Stimulated activated CD4-positive, alpha-beta T cell treated with anti-CD3 and anti-CD28 coated beads, Interleukin-15, amount 100 ng/mL, for 24 hours (primary cell): ENCODE measurements at places on chromosomes 6 and 20.

DNA sequence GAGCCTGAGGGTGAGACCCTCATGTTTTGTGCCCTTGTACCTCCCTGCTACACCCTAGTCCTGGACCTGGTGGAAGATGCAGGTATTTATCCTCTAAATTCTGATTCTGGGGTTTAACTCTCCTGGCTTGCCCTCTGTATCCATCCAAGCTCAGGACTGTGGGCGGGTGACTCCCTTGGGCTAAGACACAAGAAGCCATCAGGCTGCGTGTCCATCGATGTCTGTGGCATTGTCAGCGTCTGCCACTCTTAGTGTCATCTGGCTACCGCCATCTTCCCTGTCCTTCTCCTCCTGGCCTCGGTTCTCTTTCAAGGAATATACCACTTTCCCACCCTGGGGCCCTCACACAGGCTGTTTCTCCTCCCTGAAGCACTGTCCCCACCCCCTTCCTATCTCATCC, 28.9 kb upstream of the BLCAP start:
- DNase-seq: no peak

DNA sequence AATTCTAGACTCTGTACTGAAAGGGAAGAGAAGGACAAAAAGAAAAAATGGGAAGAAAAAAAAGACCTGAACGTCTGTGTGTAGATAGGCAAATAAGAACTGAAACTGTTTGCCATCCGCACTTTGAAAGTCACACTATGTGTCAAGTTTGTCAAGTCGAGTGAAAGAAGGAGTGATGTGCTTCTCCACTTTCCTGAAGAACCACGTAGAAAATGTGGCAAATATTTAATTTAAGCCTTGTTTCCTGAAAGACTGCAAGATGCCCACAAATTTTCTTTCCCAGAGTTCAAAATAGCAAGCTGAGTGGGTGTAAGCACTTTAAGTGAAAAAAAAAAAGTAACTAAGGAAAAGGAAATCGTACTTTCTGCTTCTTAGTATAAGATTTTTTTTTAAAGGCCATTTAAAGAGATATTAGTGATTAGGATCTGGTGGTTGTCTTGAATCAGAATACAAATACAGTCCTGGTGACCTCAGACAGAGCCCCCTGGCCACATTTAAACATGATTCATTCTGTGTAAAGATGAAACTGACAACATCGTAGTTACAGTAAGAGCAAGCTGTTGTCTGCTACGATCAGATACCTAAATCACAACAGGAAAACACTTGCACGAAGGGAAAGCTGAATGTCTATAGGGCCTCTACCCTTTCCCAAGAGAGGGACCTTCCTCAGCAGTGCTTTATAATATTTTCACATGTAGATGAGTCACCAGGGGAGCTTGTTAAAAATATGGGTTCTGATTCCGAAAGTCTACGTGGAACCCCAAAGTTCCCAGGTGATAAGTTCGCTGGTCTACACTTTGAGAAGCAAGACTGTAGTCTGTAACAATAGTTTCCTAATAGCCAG, 102.3 kb downstream of the HIVEP2 start:
- peak; percentile 59 for DNase-seq

DNA sequence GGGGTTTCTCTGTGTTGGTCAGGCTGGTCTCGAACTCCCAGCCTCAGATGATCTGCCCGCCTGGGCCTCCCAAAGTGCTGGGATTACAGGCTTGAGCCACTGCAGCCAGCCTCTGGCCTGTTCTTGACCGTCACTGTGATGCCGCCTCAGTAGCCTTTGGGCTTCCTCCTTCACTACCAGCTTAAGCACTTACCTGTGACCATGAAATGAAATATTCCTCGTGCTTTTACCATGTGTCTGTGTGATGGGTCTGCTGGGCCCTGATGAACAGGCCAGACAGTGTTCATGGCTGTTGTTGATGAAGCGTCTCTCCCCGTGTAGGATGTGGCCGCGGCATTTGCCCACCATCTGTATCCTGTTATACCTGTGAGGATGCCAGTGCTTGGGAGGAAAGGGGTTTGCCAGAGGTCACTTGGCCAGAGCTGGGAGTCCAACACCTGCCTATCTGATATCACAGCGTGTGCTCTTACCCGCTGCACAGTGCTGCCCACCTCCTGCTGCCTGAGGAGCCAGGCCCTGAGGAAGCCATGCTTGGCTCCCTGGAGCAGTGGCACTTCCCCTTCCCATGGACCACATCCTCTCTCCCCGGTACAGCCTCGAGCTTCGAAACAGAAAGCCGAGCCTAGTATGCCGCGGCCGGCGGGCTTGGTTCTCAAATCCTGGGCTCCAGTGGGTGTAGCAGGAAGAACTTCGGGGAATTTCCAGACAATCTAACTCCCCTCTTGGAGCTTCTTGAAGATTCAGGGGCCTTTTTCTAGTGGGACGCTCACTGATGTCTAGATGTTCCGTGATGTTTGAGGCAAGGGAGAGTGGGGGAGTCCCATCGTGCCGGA, 167.9 kb downstream of the ZDHHC14 start:
- DNase-seq: no peak

GRCh38 chr6:32785781-32786533, 22.6 kb upstream of the HLA-DQB2 start:
- peak; percentile 25 for DNase-seq

DNA sequence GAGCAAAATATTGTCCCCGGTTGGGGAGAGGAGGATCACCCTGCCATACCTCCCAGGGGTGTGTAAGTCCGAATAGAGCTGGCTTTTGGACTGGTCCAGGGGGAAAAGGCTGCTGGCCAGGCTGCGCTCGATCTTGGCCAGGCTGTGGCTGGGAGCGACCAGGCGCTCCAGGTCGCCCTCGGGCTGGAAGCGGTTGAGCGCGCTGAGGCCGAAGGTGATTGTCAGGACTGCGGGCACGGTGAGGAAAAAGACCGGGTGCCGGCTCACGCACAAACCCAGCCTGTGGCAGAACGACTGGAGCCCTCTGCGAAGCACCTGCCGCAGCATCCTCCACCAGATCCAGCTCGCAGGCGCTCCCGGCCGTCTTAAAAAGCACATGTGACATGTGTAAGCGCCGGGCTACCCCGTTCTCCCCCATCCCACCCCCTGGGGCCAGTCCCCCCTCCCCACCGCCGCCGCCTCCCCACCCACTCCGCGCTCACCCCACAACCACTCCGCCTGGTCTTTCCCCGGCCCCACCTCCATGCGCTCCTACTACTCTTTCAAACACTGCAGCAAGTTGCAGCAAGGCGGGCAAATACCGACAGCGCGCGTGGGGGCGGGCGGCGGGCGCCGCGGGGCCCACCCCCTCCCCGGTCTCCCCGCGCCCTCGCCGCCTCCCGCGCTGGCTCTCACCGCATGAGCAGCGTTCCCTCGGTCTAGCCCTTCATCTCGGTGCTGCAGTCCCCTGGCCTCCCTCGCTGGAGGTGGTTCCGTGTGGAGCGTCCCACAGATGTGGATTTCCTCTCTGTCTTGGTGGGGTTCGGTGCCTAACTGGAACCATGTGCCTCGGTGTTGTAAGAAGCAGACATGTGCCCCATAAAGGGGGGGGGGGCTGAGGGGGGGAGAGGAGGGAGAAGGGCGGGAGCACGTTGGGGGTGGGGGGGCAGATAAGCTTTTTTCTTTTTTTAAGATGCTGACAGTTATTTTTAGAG, 42.4 kb downstream of the PTCHD4 start:
- peak; percentile 2 for DNase-seq

DNA sequence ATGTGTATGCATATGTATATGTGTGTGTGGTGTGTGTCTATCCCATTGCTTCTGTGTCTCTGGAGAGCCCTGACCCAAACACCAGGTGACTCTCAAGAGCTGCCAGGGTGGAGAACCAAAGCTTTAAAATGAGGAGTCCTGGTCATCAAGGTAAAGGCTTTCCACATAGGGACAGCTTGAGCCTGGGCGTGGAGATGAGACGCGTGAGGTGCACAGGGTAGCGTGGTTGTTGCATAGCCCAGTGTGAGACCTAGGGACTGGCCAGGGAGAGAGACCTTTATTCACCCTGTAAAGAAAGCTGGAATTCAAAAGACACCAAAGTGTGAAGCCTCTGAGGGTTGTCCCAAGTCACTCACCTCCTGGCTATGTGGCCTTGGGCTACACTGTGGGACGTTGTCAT, 149.1 kb downstream of the SYCP2 start:
- no peak for DNase-seq

DNA sequence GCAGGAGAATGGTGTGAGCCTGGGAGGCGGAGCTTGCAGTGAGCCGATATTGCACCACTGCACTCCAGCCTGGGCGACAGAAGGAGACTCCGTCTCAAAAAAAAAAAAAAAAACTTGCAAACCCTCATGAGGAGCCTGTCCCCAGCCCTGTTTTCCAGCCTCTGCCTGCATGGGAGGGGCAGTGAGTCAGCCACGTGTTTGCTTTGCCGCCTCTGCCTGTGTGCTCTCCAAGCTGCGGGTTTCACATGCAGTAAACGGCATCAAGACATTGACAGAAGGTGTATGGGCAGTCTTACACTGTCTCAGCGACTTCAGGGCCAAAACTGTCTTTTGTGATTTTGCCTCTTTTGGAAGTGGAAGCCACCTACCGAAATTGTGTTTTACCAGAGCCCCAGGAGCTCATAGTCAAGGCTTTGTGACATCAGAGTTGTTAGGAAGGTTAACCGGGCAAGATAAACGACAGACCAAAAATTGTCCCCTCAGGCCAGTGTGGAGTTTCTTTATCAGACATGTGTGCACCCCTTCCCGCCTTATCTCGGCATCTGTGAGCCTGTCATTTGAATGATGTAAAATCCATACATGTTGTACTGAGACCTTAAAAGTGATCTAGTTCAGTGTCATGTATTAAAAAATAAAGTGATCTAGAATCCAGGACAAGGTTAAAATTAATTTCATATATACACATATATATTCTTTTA, 52.9 kb downstream of the RPP40 start:
- DNase-seq: no peak
